Epithelial cell of prostate (primary cell): ENCODE measurements at places on chromosomes 12 and 14.

DNA sequence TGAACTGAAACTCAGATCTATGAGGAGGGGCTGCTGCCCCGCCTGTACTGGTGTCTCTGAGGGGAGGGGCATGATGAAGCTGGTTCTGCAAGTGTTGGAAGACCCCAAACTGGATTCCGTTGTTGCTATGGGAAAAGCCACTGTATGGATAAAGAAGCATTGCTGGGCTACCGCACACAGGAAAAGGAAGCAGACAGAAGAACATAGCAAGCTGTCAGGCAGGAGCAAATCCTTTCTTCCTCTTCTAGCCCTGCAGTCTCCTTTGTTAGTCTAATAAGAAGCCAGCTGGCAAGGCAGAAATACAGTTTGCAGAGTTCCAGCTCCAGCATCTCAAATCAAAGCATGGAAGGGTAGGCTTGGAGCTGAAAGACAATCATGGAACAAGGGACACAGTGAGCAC, 26.3 kb upstream of the NR1H4 start:
- DNase-seq = no peak

- DNase-seq = no peak
Measured at GRCh38 chr12:125533434-125534029, 468.3 kb downstream of the AACS start.

GRCh38 chr14:63912286-63912685, 59.5 kb downstream of the SYNE2 start:
- no peak for DNase-seq

DNA sequence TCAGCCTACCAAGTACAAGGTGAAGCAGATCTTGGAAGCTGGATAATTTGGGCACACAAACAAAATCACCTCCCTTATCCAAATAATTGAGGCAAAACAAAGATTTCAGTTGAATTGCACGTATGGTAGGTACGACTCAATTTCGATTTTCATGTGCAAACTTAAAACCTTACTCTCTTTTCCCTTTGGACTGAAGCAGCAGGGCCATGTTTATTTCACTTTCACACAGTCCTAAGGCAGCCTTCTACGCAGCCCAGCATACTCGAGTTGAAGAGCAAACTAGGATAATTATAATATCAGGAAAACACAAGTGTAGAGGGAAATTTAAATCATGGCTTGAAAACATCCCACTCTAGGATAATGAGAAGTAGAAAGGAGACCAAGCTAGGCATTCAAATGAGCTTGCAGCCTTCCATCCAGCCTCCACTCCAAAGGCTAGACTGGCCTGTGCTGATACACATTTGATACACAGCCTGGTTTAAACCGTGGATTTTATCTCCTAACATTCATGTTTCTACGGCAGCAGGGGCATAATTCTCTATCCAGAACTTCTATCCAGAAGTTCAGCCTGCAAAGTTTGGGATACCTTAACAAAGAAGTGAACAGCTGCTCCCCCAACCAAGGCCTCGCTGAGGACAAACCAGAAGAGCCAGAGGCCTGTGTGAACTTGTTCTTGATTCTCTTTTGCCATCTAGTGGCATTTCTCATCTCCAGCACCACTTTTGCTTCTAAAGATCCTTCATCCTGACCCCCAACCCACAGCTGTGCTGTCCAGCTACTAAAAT, 2.4 kb upstream of the RNASE7 start:
- no peak for DNase-seq

DNA sequence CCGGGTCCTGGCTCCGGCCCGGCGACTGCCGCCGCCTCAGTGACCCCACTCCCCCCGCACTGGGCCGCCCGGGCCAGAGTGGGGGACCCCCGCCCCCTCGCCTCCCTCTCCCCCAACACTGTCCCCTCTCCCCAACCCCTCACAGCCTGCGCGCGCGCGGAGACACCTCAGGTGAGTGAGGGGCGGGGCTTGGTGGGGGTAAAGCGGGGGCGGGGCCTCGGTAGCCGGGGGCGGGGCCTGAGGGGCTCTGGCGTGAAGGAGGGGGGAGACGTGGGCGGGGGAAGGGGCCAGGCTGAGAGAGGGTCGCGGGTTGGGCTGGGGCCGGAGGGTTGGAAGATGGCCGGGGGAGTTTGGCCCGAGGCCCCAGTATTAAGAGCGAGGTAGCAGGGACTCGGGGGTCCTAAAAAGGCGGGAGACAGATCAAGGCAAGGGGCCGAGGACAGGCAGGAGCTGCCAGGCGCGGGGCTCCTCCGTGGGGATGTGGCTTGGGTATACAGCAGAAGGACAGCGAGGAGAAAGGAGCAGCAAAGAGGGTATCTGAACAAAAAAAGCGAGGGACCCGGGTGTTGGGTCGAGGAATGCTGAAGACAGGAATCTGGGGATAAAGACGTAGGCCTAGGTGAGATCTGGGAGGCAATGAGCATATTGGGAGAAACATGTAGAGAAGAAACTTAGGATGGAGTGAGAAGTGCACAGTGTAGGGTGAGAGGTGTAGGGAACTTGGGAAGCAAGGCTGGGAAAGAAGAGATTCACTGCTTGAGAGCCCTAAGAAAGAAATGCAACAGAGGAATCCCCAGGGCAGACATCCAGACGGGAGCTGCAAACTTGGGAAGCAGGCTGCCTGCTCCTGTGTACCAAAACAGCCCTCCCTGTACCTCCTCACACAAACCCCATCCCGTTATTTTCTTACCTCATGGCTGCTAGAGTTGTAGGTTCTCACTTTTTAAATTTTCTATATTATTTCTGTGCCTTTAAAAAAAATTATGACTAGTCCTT, 10.8 kb downstream of the SUOX start:
- no peak for DNase-seq

- no peak for DNase-seq
Measured at GRCh38 chr12:62301799-62302133, 41.6 kb downstream of the USP15 start.

- DNase-seq = no peak
Measured at GRCh38 chr12:55899082-55899481, 28.6 kb downstream of the PYM1 start.

GRCh38 chr12:77003246-77003645, 62.1 kb downstream of the E2F7 start:
- DNase-seq = no peak

DNA sequence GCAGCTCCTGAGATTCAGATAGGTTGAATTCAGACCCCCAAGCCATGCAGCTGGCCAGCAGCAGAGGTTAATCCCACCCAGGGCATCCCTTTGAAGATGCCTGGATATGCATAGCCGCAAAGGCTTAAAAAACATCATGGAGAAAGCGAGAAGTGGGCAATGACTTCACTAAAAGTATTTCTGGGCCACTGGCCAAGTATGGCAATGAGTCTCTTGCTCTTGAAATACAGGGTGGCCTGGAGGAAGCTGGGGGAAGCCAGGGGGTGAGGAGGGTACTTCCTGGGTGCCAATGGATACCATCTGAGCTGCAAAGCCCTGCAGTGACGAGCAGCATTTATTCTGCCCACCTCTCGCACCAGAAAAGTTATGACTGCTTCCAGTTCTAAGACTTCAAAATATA, 539.3 kb upstream of the TBX3 start:
- peak; percentile 22 for DNase-seq

DNA sequence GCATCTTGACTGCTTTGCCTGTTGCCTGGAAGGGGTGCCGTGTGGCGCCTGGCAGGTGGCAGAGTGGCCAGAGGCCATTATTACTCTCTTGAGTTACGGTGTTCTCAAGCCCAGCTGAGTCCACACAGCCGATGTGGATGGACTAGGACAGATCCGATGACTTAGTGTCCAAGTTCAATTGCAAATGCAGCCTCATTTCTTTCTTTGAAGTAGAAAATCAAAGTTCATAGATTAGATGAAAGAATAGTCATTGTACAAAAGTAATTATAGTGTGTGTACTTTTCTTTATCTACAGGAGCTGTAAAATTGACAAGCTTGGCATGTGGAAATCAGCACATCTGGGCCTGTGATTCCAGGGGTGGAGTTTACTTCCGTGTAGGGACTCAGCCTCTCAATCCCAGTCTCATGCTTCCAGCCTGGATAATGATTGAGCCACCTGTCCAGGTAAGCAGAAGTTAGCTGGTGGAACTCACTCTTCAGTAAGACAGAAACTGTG, 44.7 kb downstream of the ANKRD9 start:
- no peak for DNase-seq
